ENCODE measurements at places on chromosomes 16 and 17.

DNA sequence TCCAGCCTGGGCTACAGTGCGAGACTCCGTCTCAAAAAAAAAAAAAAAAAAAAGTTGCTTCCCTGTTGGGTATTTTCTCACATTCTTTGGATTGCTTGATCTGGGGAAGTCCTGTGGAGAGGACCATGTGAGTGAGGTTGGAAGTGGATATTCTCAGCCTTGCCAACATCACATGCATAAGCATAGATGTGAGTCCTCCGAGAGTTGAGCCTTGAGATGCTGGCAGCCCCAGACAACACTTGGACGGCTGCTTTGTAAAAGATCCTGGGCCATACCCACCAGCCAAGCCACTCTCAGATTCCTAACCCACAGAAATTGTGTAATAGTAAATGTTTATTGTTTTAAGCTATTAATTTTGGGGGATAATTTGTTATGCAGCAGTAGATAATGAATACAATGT, 1570.0 kb upstream of the GOT2 start:
- no peak for DNase-seq

DNA sequence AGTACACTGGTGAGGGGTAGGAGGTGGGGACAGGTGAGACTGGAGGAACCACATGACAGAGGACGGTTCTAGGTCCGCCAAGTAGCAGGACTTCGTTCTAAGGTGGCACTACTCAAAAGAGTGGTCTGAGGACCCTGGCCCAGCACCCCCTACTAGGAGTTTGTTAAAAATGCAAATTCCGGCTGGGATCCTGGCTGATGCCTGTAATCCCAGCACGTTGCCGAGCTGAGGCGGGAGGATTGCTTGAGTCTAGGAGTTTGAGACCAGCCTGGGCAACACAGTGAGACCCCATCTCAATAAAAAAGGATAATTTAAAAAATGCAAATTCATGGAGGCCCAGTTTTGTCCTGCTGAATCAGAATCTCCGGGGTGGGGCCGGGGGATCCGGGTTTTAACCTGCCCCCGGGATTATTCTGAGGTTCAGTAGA, 59.1 kb downstream of the WSB1 start:
- no peak for DNase-seq

- DNase-seq = no peak
Measured at GRCh38 chr16:71929048-71929447, 33.7 kb downstream of the IST1 start.

- no peak for DNase-seq
Measured at GRCh38 chr17:1697681-1698080, 12.5 kb downstream of the TLCD2 start.

GRCh38 chr16:83717814-83718213, 90.0 kb upstream of the HSBP1 start:
- DNase-seq = peak; percentile 67

DNA sequence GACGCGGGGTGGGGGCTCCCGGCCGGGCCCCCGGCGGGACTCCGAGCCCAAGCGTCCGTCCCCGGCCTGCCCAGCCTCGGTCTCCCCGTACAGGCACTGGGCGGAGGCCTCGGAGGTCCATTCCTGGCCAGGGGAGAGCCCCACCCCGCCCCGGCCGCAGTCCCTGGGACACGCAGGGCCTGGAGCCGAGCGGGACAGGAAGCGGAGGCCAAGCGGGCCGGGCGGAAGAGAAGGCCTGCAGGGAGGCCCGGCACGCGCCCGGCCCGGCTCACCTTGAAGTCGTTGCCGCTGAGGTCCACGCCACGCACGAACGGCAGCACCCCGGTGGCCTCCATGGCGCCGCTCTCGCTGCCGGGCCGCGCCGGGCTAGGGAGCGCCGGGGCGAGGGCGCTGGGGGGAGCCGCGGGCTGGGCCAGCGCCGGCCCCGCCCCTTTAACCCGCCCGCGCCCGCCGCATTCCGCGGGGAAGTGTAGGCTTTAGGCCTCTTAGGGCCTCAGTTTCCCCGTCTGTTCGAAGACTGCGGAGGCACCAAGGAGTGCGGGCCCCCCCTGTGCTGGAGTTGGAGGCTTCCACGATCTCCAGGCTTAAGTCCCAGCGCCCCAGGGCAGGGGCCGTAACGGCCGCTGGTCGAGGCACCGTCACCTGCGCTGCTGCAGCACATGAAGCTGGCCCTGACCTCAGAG, at the start of gene FLII:
Gene FLII, minus strand, starts transcription at position 383 of the 683 bp plus-strand sequence. Its CDS starts 48 bp downstream, at position 335.
- no peak for DNase-seq

GRCh38 chr17:80274331-80274730, 13.7 kb downstream of the RNF213 start:
- DNase-seq = no peak

DNA sequence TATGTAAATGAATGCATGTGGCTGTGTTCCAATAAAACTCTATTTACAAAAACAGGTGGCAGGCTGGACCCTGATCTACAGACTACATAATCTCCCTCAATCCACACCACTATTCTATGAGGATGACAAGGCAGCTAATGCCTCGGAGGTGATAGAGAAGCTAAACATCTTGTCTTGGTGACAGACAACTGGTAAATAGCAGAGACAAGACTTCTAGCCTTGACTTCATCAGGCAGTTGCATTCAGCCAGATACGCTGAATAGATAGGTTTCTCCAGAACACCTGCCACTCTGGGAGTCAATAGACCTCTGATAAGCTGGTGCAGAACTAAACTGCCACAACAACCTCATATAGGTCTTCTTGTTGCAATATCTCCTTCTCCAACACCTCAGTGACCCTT, 3.3 kb downstream of the ATPAF2 start:
- DNase-seq = no peak

DNA sequence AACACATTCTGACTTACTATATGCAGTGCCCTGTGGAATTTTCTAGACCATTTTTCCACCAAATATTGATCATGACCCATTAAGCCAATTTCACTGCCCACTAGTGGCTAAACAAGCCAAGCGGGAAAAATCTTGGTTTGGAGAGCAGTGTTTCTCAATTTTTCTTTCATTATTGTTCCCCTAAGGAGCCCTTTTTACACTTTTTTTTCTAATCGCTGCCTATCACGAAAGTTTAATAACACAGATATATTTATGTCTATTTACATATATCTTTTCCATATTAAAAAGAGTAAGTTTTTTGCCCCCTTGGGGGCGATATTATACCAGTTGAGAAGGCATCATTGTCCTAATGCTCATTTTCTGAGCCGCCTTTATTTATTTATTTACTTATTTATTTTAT, 10.8 kb upstream of the TLCD3B start:
- peak; percentile 30 for DNase-seq

DNA sequence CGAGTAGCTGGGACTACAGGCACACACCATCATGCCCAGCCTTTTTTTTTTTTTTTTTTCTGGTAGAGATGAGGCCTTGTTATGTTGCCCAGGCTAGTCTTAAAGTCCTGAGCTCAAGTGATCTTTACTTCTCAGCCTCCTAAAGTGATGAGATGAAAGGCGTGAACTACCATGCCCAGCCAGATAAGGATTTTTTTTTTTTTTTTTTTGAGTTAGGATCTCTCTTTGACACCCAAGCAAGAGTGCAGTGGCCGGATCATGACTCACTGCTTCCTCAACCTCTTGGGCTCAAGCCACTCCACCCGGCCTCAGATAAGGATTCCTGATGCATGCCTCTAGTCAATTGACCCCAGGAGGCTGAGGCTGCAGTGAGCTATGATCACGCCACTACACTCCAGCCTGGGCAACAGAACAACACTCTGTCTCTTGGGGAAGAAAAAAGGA, 11.2 kb upstream of the PLEKHG4 start:
- DNase-seq = peak; percentile 89

DNA sequence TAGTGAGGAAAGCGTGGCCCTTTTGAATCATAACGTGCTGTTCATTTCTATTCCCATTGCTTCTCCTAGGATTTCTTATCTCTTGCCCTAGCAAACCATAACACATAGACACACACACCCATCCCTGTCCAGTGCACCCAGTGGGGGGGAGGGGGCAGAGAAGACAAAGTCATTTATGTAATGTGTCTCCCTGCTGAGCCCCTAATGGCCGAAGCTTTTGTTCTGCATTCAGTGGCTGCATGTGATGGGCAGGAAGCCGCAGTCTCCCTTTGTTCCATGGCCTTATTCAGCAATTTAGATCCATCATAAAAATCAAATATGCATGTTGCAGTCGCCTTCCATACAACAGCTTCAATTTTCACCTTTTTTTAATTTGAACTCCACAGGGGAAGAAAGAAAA, 325.4 kb downstream of the ZFHX3 start:
- no peak for DNase-seq

DNA sequence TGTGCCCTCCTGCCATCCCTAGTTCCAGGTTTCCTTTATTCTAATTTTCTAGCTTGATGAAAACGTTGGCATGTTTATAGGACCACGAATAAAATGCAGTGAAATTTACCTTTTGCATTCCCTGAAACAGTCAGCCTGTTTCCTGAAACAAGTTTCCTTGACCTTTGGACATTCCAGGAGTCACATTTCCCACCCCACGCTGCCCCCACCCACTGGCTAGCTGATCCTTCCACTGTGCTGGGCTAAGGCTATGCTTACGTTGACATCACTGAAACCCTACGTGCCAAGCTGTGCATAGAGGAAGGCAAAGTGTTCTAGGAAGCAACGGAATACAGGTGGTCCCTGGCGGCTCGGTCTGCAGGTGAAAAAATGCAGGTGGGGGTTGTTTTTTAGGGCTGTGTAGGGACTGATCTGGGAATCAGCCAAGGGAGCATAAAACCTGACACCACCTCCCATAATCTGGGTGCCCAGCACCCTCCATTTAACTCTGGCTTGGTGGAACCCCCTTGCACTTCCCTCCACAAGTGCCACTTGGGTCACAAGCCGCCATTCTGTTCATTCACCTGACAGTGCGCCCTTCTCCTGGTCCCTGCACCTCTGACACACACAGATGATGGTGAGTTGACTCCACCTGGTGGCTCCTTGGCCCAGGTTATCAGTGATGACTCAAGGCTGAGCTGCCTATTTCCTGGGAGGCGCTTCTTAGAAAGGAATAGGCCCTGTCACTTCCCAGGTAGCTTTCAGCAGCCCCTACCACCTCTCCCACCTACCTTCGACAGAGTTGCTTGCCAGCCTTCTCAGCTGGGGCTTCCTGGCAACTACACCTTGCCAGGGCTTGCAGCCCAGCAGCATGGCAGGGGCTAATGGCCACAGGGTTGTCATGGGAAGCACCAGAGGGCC, 83.7 kb downstream of the N4BP1 start:
- peak; percentile 53 for DNase-seq

DNA sequence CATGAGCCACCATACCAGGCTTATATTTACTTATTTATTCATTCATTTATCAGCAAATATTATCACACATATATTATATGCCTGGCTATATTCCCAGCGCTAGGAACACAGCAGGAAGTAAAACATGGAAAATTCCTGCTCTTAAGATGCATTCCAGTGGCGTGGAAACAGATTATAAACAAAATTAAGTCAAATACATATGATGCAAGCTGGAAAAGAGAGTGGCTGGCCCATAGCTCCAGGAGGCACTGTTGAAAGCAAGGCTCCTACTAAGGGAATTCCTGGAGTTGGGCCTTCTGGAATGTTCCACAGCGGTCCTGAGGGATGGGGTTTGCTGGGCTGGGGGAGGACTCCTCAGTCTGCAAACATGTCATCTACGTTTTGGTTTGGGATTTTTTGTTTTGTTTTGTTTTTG, 18.4 kb downstream of the ADCY9 start:
- DNase-seq = no peak

GRCh38 chr16:81279392-81279791, 35.4 kb upstream of the GAN start:
- no peak for DNase-seq

- no peak for DNase-seq
Measured at GRCh38 chr17:76075364-76076145, 974 bp downstream of the GALR2 start.

DNA sequence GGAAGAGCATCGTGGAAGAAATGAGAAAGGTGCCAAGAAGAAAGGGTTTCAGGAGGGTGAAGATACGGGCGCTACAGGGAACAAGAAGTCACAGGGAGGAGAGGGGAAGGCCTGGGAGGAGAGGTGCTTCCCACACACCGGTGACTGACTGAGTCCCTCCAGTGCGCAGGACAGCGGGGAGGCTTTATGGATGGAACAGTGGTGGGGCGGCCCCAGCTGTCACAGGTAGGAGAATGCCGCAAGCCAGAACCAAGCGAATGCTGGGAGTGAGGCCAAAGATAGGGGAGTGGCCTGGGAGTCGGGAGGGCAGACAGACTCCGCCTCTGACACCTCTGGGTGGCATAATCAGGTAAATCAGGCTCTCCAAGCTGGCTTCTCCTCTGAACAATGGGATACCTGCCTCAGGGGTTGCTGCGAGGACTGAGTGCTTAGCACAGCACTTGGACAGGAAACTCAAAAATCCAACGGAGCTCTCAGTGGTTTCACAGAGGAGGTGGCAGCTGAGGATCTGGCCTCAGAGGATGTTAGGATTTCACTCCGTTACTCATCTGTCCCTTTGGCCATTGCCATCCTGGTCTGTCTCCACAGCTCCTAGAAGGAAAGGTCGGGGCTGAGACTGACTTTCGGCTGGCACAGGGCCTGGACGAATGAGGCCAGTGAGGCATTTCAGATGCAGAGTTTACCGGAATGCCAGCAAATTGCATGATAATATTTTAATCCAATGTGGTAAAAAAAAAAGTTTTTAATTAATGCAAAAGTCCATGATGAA, 717 bp upstream of the CNP start:
- peak; percentile 65 for DNase-seq

DNA sequence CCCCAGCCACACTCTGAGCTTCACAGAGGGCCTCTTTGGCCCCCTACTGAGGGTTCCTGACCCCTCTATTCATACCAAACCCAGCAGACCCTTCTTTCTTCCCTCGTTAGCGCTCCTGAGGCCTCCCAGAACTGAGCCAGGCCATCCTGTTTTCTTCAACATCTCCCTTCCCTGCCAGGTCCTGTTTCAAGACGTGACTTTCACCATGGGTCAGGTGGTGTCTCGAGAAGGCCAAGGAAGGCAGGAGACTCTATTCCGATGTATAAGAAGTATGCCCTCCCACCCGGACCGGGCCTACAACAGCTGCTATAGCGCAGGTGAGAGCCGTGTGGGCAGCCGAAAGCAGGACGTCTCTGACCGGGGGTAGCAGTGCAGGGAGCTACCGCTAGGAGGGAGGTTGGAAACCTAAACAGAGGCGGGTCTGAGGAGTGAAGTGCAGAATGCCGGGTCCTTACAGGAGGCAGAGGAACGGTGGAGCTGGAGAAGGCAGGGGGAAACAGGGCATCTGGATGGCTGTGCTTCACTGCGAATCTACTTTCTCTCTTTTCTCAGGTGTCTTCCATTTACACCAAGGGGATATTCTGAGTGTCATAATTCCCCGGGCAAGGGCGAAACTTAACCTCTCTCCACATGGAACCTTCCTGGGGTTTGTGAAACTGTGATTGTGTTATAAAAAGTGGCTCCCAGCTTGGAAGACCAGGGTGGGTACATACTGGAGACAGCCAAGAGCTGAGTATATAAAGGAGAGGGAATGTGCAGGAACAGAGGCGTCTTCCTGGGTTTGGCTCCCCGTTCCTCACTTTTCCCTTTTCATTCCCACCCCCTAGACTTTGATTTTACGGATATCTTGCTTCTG, 1.3 kb upstream of the SENP3 start:
- peak; percentile 40 for DNase-seq
